Prostate gland (tissue), 2 donors: ENCODE measurements at places on chromosomes 16 and 17. TPM values are rescaled to one million over a fixed set of nuclear protein-coding genes. Genes with fewer than 3 reads are reported as not detected.

GRCh38 chr17:31549121-31549524 lies 157.6 kb downstream of the RAB11FIP4 start:
- peak overlapping the region; percentile 95 for H3K4me3 ChIP-seq
- peak overlapping the region; percentile 90 for H3K27ac ChIP-seq
- H3K4me1 ChIP-seq, result no peaks in the 10 kb centered on the region
- no peaks in the 10 kb centered on the region for H3K27me3 ChIP-seq
- DNase-seq, result no peak

- peak overlapping the region; percentile 82 for H3K27ac ChIP-seq
- DNase-seq, result no peak
- H3K4me3 ChIP-seq, result no peak overlapping the region
- no peaks in the 10 kb centered on the region for H3K27me3 ChIP-seq
- no peaks in the 10 kb centered on the region for H3K36me3 ChIP-seq
Observed at GRCh38 chr17:2064980-2065785, 10.3 kb downstream of the HIC1 start.

DNA sequence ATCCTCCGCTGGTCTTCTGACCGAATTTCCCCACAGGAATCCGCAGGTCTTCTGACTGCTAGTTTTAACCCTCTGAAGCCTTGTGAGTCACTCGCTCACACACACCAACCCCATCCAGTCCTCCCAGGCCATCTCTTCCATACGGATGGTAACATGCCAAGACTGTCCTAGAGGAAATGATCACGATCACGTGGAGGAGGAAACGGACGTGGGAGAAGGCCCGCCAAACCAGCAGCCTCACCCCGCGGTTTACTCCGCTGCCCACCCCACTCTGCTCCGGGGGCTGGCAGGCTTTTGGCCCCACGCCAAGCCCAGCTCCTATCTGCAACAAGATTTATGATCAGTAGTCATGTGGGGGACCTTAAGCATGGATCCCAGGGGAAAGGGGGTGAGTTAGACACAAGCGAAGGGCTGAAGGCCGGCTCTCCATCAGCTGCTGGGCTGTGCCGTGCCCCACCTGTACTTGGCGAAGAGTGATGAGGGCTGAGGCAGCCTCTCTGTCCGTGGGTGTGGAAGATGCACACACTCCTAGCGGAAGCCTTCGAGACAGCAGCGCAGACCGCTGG lies 1.5 kb upstream of the FAAP100 start:
- DNase-seq, result no peak
- H3K36me3 ChIP-seq, result peaks cover 4% of the 10 kb centered on the region
- no peak overlapping the region for H3K4me3 ChIP-seq
- H3K27me3 ChIP-seq, result no peaks in the 10 kb centered on the region
- H3K4me1 ChIP-seq, result peaks cover 4% of the 10 kb centered on the region

- no peak for DNase-seq
- H3K4me3 ChIP-seq, result no peak overlapping the region
- peak overlapping the region; percentile 44 for H3K27ac ChIP-seq
- H3K27me3 ChIP-seq, result no peaks in the 10 kb centered on the region
- H3K36me3 ChIP-seq, result no peaks in the 10 kb centered on the region
Observed at GRCh38 chr17:59825533-59826322, 67.0 kb downstream of the TUBD1 start.

Gene SOX9
- total RNA-seq, result 92.8 TPM

DNA sequence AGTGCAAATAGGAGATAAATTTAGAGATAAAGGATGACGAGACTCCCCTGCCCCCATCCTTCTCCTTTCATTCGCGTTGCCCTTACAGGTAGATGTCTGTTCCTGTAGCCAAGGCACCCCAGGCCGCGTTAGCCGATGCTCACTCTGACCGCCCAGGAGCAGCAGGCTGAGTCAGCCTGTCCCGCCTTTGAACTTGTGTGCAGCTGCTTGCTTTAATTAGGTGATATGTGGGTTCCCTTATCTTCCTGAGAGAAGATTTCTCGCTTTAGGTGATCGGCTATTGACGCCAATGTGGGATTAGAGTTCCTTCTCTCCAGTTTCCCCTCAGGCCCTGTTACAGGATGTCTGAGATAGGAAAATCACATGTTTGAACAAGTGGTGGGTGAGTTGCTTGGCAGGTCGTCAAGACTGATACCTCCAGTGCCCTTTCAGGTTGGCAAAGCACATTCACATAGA lies 119.5 kb downstream of the MSI2 start:
- no peak overlapping the region for H3K27ac ChIP-seq
- no peak for DNase-seq
- H3K36me3 ChIP-seq, result no peaks in the 10 kb centered on the region
- no peaks in the 10 kb centered on the region for H3K4me1 ChIP-seq
- H3K4me3 ChIP-seq, result no peak overlapping the region

DNA sequence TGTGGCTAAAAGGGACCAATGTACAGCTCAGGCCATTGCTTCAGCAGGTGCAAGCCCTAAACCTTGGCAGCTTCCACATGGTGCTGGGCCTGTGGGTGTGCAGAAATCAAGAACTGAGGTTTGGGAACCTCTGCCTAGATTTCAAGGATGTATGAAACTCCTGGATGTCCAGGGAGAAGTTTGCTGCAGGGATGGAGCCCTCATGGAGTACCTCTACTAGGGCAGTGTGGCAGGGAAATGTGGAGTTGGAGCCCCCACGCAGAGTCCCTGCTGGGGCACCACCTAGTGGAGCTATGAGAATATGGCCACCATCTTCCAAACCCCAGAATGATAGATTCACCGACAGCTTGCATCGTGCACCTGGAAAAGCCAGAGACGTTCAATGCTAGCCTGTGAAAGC lies 13.0 kb downstream of the EFCAB5 start:
- H3K27ac ChIP-seq, result no peak overlapping the region
- H3K4me1 ChIP-seq, result no peaks in the 10 kb centered on the region
- H3K27me3 ChIP-seq, result no peaks in the 10 kb centered on the region
- no peaks in the 10 kb centered on the region for H3K36me3 ChIP-seq
- DNase-seq, result no peak

GRCh38 chr17:50818261-50818660 lies 17.1 kb upstream of the WFIKKN2 start:
- no peak for DNase-seq
- no peaks in the 10 kb centered on the region for H3K4me1 ChIP-seq
- no peaks in the 10 kb centered on the region for H3K36me3 ChIP-seq
- no peak overlapping the region for H3K27ac ChIP-seq
- no peaks in the 10 kb centered on the region for H3K27me3 ChIP-seq
- H3K4me3 ChIP-seq, result no peak overlapping the region

DNA sequence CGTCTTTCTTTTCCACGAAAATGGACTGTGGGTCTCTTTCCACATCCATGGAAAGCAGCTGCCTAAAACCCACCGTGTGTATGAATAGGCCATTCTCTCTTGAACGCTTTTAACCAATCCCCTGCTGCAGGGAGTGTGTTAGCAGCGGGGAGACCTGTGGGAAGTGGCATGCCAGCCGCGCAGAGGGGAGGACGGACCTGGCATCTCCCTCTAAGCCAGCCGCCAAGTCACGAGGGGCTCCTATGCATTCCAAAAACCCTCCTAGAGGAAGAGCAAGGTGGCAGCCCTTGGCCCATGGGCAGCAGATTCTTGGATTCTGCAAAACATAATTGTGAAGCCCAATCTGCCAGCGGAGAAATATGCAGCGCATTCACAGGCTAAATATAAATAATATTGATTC lies 15.4 kb downstream of the RBFOX3 start:
- no peak for DNase-seq
- H3K27me3 ChIP-seq, result peaks cover 16% of the 10 kb centered on the region
- H3K4me1 ChIP-seq, result no peaks in the 10 kb centered on the region
- no peak overlapping the region for H3K27ac ChIP-seq
- no peaks in the 10 kb centered on the region for H3K36me3 ChIP-seq

DNA sequence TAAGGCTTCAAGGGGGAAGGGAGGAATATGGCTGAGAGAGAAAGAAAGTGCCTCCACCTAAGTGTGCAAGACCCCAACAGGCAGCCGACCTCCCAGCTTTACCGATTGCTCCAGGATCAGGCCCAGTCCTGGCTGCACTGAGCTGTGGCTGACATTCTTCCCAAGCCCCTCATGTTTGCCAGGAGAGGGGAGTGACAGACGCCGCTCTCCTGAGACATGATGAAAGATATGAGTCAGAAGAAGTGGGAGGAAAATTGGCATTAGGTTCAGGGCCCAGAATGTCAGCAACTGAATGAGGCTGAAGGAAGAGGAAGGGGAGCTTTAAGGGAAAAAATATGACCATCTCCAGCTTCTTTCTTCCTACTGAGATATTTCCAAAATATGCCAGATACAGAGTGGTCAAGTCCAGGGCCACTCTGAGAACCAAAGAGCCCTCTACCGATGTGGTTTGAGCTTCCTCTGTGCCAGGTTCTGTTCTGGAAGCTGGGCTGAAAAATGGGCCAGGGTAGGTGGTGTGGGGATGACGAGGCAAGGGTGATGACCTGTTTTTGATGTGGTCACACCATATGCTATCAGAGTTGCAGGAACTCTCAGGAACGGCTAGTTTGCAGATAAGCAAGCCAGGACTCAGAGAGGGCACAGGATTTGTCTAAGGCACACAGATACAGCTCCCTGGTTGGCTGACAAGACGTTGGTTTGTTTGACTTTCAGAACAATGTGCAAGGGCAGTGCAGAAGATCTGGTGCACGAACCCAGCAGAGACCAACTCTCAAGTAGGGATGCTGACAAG lies 176.7 kb downstream of the SOX9 start:
- H3K27ac ChIP-seq, result no peak overlapping the region
- DNase-seq, result no peak
- no peaks in the 10 kb centered on the region for H3K36me3 ChIP-seq
- H3K27me3 ChIP-seq, result no peaks in the 10 kb centered on the region

- peak overlapping the region; percentile 79 for H3K27ac ChIP-seq
- H3K4me3 ChIP-seq, result no peak overlapping the region
- H3K27me3 ChIP-seq, result no peaks in the 10 kb centered on the region
- H3K36me3 ChIP-seq, result no peaks in the 10 kb centered on the region
- DNase-seq, result no peak
Observed at GRCh38 chr17:80028030-80028429, 7.6 kb downstream of the TBC1D16 start.

Gene RDM1
- total RNA-seq, result 2.4 TPM

Gene CLEC10A
- total RNA-seq, result 5.7 TPM

Gene FOXN1
- 0.64 TPM for total RNA-seq
